ENCODE measurements at places on chromosomes 2 and 18.

DNA sequence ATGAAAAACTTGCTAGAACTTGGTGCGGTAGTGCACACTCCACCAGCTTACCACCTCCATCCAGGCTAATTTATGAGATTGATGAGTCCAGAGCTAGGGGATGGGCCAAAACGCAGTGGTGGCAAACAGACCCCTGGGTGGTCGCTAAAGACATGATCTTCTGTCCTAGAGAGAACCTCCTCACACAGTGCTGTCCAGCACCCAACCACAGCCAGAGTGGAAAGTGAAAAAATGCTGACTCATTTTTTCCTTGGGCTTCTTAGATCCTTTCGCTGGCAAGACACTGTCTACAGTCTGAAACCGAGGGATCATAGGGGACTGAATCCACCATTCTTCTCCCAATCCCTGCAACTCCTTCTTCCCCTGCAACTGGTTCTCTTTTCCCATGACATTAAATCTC lies 4.1 kb downstream of the ANTXR1 start:
- no peak for DNase-seq

DNA sequence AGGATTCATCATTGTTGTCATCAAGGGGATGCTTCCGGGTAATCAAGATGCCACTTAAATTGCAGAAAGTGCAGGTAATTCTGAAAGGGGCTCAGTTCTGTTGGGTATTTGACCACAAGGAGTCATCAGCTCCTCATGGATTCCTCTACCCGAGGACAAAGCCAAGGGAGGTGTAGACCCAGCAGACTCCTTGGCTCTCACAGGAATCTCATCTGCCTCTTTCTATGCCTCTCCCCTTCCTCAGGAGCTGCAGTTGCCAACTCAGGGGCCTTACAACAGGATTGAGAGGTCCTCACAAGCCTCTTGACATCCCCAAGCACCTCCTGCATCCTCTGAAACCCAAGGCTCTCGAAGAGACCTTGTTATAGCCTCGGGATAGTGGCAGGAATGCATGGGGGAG lies 44.0 kb downstream of the ITGB6 start:
- no peak for DNase-seq

DNA sequence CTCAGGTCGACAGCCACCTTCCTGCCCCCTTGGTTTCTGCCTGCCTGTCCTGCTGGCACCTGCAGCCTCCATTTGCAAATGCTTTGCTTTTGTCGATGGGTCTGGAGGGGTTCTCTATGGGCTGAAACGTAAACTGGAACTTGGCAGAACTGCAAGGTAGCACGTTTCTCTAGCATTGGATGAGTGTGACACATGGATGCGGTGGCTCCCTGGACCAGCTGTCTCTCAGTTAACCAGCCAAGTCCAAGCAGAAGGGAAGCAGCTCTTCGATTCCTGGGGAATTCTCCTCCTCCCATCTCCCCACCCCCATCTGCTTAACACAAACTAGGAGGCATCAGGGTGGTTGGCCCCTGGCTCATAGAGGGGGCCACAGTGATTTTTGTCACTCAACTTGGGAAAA lies 57.3 kb downstream of the ITGB1BP1 start:
- DNase-seq = no peak

GRCh38 chr2:64135421-64135820 lies 8.8 kb downstream of the PELI1 start:
- no peak for DNase-seq

- DNase-seq = no peak
These were observed 13.7 kb upstream of the FHL2 start for GRCh38 chr2:105412584-105412983.

DNA sequence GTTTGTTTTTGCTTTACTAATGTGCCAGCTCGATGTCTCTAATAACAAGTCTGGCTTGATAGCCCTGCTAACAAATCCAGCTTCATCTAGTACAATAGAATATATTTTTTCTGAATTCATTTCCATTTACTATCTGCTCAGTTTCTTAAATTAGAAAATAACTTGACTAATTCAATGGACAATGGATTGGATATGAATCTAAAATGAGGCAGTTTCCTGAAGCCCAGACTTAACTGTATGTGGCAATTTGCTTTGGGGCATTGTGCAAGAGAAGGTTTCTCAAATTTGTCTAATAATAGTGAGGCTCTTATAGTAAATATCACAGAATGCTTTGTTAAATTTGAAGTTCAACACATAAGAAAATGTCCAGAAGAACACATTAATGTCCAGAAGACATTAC lies 25.8 kb downstream of the CALCRL start:
- DNase-seq = no peak

GRCh38 chr2:120833127-120833675 lies 97.5 kb downstream of the GLI2 start:
- no peak for DNase-seq

GRCh38 chr2:208375491-208376068 lies 31.0 kb upstream of the PTH2R start:
- DNase-seq = no peak

DNA sequence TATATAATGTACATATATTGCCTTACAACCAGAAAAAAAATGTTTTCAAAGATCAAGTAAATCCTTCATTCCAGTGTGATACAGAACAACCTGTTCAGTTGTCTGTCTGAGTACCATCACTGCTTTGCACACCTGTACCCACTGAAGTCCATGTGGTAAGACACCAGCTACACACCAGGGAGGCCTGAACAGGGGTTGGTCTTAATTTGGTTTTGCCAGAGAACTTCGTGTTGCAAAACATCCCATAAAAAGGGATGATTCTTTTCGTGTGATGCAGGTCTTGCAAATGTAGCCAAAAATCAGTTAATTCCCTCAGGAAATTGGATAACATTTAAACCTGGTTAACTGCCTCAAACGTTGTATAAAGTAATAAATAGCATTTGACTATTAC lies 73.7 kb upstream of the SLC1A4 start:
- DNase-seq = no peak

- DNase-seq = no peak
These were observed 78.1 kb downstream of the IRS1 start for GRCh38 chr2:226721541-226721940.

- no peak for DNase-seq
These were observed 197.6 kb upstream of the SP5 start for GRCh38 chr2:170517538-170517937.

DNA sequence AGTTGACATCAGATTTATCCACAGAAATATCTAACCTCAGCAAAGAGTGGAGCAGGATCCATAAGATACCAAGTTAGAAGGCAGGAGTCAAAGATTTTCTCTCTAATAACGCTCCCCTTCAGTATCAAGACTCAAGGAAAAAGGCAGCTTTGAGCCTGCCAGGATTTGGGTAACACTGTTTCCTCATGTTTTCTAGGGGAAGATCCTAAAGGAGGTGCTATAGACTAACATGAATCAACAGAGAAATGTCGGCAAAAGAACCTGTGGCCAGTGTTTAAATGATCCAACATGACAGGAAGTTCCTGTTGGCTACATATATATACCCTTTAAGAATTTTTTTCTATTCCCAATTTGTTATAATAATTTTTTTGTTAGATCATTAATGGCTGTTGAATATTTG lies 402.3 kb downstream of the TGIF1 start:
- no peak for DNase-seq

- DNase-seq = no peak
These were observed 129.0 kb downstream of the CABYR start for GRCh38 chr18:24267878-24268277.

- no peak for DNase-seq
These were observed 137.0 kb upstream of the NCKAP5 start for GRCh38 chr2:133705287-133705686.
